ENCODE measurements at places on chromosomes 11 and 22. TPM values are rescaled to one million over a fixed set of nuclear protein-coding genes. Genes with fewer than 3 reads are reported as not detected.

DNA sequence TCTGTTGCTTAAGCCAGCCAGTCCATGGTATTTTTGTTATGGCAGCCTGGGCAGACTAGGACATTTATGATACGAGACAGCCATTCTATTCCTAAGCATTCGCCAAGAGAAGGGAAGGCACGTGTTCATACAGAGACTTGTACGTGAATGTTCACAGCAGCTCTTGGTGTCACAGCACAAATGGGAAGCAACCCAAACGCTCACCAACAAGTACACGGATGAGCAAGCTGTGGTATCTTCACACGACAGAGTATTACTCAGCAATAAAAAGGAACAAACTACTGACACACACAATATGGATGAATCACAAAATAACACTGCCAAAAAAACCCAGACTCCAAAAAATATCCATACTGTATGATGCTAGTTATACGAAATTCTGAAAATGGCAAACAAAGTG, 85.1 kb downstream of the PHF21B start:
- no peak for DNase-seq

- DNase-seq: no peak
Observed at GRCh38 chr22:49132009-49132408, 695.7 kb downstream of the BRD1 start.

GRCh38 chr11:75504501-75504900, 21.2 kb downstream of the GDPD5 start:
- no peak for DNase-seq

DNA sequence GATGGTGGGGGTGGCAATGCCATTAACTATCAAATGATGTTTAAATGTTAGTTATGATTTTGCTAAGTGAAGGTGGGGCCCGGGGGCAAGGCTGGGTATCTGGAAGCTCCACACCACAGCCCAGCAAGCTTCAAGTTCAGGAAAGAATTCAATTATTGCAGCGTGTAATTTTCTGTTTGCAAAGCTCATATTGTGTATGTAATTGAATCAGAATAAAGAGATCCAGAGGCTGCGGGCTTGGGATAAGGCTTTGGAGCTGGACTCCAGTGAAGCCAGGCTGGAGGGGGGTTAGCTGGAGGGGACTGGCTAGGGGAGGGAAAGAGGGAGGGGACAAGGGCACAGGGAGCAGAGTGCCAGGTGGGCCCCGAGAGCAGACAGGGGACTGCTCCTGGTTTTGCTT, 557.1 kb upstream of the CADM1 start:
- DNase-seq: no peak

GRCh38 chr11:128116885-128117284, 470.5 kb downstream of the ETS1 start:
- no peak for DNase-seq

DNA sequence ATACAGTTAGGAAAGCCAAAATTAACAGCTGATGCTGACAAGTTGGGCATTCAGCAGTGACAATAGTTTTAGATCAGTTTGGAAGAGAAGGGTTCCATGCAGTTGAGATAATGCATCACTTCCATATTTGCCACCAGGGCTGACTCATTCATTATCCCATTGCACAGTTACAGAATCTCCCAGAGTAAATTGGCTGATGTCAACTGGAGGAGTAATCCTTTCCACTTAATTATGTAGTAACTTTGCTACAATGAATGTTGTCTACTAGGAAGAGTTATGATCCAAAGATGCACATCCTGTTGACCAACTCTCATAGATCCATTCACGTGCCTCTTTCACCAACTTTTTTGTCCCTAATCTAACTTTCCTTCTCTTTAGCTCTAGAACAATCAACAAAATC, 123.3 kb upstream of the LUZP2 start:
- DNase-seq: no peak

Gene CEP126
- total RNA-seq: 0.72 TPM

Gene SGSM1
- not detected for total RNA-seq

Gene EED
- 22.4 TPM for total RNA-seq

Gene CARD10
- 60.0 TPM for total RNA-seq

Gene TRMT112
- 359 TPM for total RNA-seq

Gene NCAM1
- 3.1 TPM for total RNA-seq

Gene SPTBN2
- total RNA-seq: 78.9 TPM

Gene NDUFV1
- 226 TPM for total RNA-seq

Gene ESAM
- total RNA-seq: 9.9 TPM
